Mesothelial cell of epicardium (in vitro differentiated cells): ENCODE measurements at places on chromosomes 6 and 20.

- DNase-seq = no peak
Observed at GRCh38 chr20:34571753-34572152, 13.2 kb downstream of the MAP1LC3A start.

GRCh38 chr6:166861961-166862286 is 94.4 kb downstream of the RNASET2 start:
- DNase-seq = no peak

GRCh38 chr6:136228814-136229213 is 21.3 kb downstream of the MTFR2 start:
- DNase-seq = no peak

GRCh38 chr6:119110601-119111548 is 32.4 kb upstream of the FAM184A start:
- no peak for DNase-seq

DNA sequence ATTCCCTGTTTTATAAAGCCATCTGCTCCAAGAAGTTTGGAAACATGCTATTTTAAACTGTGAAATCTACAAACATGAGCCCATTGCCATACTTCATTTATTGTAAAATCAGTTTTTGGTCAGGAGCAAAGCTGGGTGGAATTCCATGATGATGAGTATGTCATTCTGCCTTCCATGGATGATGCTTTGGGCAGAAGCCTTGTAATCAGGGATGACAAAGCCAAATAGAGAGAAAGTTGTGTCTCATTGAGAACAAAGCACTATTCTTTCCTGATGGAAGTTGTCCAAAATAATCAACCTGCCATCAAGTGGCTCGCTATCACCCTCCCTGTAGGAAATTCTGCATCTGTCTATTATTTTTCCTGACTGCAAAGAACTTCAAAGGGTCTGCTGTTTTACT is 313.0 kb upstream of the DEFB112 start:
- no peak for DNase-seq

- no peak for DNase-seq
Observed at GRCh38 chr20:34045294-34045693, 51.6 kb downstream of the RALY start.

DNA sequence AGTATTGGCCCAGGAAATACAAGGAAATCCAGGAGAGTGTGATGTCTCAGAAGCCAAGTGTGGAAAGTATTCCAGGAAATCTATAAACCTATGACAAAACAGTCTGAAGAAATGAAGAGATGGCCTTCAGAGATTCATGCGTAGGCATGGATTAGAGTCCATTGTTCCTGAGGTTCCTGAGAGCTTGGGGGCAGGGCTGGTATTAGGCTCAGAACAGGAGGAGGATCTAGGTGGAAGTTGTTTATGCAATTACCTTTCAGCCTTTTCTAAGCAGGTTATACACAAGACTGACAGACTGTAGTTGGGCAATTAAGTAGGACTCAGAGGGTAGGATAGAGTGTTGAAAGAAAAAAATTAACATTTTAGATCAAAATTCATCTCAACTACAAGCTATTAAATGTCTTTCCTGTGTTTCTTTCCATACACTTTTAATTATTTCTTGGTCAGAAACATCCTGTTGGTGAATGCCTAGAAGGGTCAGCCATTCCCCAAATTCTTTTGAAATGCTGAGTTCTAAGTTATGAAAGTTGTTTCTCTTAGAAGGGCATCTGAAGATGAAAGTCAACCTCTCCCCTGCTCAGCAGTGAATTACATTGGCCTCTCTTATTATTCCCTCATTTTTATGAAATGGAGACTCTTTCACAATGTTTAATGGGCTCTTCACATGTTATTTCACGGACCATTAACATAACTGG is 201.2 kb upstream of the MYLIP start:
- no peak for DNase-seq

DNA sequence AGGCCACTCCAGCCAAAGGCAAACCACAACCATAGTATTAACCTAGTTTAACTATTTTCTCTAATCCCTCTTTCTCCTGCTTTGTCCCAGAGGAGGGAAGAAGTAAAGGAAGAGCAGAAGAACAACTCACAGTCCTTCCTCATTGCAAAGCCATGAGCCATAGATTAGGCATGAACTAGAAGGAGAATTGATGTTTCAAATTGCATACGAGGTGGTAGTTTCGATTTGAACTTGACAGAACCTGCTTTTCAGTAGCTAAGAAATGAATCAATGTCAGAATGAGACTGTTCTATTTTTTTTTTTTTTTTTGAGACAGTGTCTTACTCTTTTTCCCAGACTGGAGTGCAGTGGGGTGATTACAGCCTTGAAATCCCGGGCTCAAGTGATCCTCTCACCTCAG is 48.3 kb downstream of the PROKR2 start:
- DNase-seq = no peak

GRCh38 chr20:37394543-37395409 is 48.8 kb downstream of the SRC start:
- no peak for DNase-seq

DNA sequence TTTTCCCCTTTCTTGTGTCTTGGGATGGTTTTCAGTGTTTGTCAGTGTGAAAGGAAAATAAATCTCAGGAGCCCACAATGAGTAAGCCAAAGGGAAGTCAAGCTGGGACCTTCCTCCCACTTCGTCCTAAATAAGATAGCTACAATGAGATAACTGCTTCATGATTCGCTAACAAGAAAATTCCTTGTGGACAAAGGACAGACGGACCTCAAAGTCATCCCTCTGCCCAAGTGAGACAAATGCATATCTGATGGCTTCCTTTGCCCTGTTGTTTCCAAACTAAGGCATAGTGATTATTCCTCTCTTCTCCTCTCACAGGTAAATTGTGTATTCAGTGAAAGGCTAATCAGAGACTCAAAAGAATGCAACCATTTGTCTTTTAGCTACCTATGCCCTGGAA is 26.1 kb upstream of the ADTRP start:
- DNase-seq = no peak

DNA sequence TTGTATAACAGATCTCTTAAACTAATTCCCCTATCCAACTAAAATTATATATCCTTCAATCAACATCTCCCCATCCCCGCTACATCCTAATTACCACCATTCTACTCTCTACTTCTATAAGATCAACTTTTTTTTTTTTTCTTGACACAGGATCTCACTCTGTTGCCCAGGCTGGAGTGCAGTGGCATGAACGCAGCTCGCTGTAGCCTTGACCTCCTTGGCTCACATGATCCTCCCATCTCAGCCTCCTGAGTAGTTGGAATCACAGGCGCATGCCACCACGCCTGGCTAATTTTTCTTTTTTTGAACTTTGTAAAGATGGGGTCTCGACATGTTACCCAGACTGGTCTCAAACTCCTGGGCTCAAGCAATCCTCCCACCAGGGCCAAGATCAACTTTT is 5.0 kb downstream of the DNAAF9 start:
- DNase-seq = no peak

GRCh38 chr20:53884859-53885541 is 185.4 kb downstream of the BCAS1 start:
- DNase-seq = no peak

DNA sequence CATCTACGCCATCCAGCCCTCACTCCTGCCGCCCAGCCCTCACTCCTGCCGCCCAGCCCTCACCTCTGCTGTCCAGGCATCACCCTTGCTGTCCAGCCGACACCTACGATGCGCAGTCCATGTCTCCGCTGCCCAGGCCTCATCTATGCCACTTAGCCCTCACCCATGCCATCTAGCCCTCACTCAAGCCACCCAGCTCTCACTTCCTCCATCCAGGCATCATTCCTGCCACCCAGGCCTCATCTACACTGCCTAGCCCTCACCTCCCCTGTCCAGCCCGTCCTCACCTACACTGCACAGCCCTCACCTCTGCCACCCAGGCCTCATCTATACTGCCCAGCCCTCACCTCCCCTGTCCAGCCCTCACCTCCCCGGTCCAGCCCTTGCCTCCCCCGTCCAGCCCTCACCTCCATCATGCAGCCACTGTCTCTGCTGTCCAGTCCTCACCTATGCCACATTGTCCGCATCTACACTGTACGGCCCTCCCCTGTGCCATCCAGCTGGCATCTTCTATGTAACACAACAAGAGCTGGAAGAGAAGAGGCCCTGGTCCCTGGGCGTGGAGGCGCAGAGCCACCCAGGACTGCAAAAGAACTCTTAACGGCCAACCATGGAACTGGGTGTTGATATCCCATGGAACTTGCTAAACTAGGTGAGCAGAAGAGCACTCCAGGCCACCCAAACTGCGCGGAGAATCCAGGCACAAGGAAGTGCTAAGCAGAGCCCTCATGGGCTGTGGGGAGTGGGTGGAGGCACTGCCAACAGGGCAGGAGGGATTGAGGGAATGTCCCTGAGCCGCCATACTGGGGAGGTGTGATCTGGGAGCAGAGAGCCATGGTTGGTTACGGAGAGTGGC is 31.0 kb downstream of the RNASET2 start:
- no peak for DNase-seq

- DNase-seq = no peak
Observed at GRCh38 chr6:137903274-137903932, 36.3 kb downstream of the TNFAIP3 start.

DNA sequence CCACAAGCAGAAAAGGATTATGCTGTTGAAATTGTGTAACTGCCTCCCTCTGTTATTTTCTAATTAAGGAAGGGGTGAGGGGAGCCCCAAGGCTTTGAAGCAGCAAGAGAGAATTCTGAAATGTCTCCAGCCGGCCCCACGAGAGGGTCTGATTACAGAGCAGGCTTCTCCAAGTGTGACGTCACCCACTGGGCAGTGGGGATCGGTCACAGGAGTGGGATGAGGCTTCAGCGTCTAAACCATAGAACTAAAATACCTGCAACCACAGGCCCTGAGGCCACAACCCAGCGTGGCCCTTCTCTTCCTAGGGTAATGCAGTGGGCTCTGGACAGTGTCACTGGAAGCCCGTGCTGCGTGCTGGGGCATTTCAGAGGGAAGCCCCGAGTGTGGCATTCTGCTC is 38.6 kb upstream of the APCDD1L start:
- DNase-seq = no peak

- no peak for DNase-seq
Observed at GRCh38 chr20:20843982-20844381, 131.5 kb upstream of the RALGAPA2 start.

GRCh38 chr6:142783499-142783898 is 161.5 kb downstream of the HIVEP2 start:
- DNase-seq = no peak

DNA sequence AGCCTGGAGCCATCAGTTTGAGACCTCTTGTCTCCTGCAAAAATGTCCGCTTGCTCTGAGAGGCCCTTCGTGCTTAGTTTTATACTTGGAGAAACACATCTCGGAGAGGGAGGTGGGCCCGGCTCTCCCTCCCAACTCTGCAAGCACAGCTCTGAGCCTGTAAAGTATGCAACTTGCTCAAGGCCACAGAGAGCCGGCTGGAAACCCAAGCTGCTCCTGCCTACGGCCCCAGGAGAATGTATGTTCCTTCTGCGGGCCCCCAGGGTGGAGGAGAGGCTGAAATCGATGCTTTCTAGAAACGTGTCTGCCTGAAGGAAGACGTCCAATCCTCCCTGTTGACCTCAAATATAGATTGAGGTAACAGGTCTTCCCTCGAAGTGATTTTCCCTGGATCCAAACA is 205.4 kb downstream of the PREX1 start:
- DNase-seq = no peak

- no peak for DNase-seq
Observed at GRCh38 chr20:22944062-22944461, 91.0 kb upstream of the SSTR4 start.

DNA sequence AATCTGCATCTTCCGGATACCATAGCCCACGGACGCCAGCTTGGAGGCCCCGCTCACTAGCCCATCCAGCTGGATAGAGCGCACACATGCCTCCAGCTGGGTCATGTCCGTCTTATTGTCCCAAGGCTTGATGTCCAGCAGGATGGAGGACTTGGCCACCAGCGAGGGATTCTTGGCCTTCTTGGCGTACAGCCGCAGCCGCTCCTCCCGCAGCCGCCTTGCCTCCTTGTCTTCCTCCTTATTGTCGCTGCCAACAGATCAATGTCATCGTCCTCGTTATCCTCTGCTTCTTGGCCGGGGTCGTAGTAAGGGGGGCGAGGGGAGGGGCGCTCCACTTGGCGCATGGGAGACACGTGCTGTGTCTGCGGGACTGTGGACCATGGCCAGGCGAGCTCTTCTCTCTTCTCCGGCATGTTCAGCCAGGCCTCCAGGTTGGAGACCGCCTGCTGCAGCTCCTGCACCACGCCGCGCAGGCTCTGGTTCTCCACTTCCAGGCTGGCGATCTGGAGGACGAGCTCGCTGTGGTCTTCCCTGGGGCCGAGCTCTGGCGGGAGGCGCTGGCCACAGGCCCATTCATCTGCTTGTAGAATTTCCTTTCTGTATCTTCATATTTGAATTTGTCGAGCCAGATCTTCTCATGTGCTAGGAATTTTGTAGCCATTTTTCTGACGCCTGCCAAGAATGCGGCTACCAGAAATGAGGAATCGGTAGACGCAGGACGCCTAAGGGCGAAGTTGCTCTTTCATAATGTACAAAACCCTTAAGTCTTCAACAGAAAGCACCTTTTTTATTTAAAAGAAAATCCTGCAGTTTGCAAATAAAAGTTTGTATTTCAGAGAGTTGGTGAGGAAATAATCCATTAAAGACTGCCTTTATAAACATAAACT is 60.1 kb upstream of the PTPRK start:
- DNase-seq = no peak

DNA sequence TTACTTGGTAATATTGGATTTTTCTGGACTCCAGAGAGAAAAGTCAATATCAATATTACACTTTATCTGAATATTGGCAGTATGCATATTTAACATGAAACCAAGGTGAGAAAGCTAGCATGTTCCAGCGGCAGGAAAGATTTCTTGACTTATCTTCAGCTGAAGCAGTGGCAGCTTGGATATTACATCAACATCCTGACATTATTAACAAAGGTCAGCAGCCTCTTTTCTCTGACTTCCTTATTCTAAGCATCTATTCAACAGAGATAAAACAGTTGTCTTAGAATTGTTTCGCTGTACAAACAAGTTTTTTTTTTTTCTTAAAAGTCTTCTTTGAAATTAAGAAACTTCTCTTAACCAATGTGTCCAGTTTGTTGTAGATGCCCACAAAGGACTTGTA is 11.8 kb downstream of the DCBLD1 start:
- no peak for DNase-seq

GRCh38 chr6:56144538-56145324 is 102.6 kb downstream of the COL21A1 start:
- DNase-seq = no peak
